ENCODE measurements at places on chromosomes 3 and 15. TPM values are rescaled to one million over a fixed set of nuclear protein-coding genes. Genes with fewer than 3 reads are reported as not detected.

Gene IP6K1
- 66.4 TPM for total RNA-seq

Gene PLSCR5
- total RNA-seq = not detected

Gene CCDC191
- total RNA-seq = 9.1 TPM

Gene PIK3CB
- 36.3 TPM for total RNA-seq

Gene LXN
- 9.7 TPM for total RNA-seq

Gene HIGD2B
- total RNA-seq = not detected

Gene CNTN4
- 102 TPM for total RNA-seq

Gene SEMA3F
- total RNA-seq = 11.3 TPM

Gene IMPDH2
- 133 TPM for total RNA-seq

Gene ALAS1
- 36.3 TPM for total RNA-seq

Gene ITGA11
- 0.94 TPM for total RNA-seq

Gene VEPH1
- total RNA-seq = 15.7 TPM

Gene RTF1
- 61.7 TPM for total RNA-seq

Gene CLSTN2
- total RNA-seq = 33.2 TPM

Gene THAP10
- total RNA-seq = 4.1 TPM

Gene RBM6
- total RNA-seq = 213 TPM

Gene RUBCN
- 49.5 TPM for total RNA-seq

Gene CADPS
- 418 TPM for total RNA-seq

Gene CTXND1
- total RNA-seq = 0.63 TPM

Gene ARL14
- not detected for total RNA-seq

Gene CACNA2D3
- 16.6 TPM for total RNA-seq

Gene EFHB
- total RNA-seq = 0.63 TPM

Measured in parietal lobe (tissue), 2 donors.